IMR-90 (cell line): ENCODE measurements at places on chromosomes 2 and 18.
A peak's percentile ranks its signal among the peaks of the same experiment; 100 is the strongest.

DNA sequence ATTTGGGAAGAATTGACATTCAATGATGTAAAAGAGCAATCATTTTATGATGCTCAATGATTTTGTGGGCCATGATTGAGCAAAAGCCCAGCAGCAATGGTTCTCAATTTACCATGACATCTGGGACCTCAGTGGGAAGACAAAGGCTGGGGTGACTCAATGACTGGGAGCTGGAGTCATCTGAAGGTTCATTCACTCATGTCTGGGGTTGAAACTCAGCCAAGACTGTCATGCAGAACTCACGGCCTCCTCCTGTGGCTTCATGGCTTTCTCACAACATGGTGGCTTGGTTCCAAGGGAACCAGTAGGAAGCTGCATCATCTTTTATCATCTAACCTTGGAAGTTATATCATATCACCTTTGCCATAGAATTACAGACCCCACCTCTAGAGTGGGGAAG, 45.1 kb upstream of the CD226 start:
- peak; percentile 78 for DNase-seq

DNA sequence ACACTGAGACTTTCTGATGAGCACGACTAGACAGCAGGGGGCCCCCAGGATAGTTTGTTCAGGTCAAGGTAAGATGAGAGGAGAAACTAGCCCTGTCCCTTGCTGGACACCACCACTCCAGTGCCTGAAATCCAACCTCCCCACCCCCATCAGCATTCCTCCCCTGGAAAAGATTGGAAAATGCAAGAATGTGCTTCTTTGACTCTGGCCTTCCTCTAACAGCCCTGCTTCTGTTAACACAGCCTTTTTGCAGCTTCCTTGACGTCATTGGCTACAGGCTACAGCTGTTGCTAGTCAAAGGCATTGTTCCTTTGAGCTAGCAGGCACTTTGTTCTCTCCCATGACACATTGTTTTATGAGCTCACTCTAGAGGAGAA, 20.1 kb upstream of the LTBP1 start:
- peak; percentile 93 for DNase-seq

- DNase-seq, result peak; percentile 25
These were observed 36.7 kb downstream of the TMEM37 start for GRCh38 chr2:119468154-119468955.

DNA sequence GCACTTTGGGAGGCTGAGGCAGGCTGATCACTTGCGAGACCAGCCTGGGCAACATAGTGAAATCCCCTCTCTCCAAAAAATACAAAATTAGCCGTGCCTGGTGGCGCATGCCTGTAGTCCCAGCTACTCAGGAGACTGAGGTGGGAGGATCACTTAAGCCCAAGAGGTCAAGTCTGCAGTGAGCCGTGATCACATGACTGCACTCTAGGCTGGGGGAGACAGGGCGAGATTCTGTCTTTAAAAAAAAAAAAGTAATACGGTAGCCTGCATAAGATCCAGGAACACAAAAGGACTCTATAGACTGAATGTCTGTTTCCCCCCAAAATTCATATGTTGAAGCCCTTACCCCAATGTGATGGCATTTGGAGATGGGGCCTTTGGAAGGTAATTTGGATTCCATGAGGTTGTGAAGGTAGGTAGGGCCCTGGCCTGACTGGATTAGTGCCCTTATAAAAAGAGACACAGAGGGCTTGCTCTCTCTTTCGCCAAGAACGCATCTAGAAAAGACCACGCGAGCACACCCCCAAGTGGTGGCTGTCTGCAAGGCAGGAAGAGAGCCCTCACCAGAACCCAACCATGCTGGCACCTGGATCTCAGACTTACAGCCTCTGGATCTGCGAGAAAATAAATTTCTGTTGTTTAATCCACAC, 17.0 kb downstream of the MBOAT2 start:
- no peak for DNase-seq

DNA sequence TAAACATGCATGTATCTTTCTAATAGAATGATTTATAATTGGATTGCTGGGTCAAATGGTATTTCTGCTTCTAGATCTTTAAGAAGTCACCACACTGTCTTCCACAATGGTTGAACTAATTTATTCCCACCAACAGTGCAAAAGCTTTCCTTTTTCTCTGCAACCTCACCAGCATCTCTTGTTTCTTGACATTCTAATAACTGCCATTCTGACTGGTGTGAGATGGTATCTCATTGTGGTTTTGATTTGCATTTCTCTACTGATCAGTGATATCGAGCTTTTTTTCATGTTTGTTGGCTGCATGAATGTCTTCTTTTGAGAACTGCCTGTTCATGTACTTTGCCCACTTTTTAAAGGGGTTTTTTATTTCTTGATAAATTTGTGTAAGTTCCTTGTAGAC, 182.5 kb downstream of the ANKRD44 start:
- DNase-seq, result no peak

- DNase-seq, result no peak
These were observed 84.9 kb downstream of the MALT1 start for GRCh38 chr18:58756148-58756547.

- DNase-seq, result no peak
These were observed 113.1 kb upstream of the SRD5A2 start for GRCh38 chr2:31693882-31694281.

DNA sequence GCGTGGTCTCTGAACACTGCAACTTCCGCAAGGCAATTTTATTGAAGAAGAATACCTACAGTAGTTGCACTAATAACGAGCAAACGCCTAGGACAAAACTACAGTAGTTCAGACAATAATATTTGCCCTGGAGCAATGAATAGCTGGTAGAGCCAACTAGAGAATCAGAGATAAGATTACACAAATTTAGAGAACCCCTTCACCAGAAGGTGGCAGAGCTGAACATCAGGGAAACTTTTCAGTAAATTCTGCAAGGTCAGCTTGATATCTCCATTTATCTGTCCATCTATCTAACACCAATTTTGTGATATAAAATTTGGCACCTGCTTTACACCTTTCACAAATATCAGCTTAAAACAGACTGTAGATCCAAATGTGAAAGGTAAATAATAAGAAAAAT, 43.8 kb downstream of the CDH19 start:
- DNase-seq, result no peak

DNA sequence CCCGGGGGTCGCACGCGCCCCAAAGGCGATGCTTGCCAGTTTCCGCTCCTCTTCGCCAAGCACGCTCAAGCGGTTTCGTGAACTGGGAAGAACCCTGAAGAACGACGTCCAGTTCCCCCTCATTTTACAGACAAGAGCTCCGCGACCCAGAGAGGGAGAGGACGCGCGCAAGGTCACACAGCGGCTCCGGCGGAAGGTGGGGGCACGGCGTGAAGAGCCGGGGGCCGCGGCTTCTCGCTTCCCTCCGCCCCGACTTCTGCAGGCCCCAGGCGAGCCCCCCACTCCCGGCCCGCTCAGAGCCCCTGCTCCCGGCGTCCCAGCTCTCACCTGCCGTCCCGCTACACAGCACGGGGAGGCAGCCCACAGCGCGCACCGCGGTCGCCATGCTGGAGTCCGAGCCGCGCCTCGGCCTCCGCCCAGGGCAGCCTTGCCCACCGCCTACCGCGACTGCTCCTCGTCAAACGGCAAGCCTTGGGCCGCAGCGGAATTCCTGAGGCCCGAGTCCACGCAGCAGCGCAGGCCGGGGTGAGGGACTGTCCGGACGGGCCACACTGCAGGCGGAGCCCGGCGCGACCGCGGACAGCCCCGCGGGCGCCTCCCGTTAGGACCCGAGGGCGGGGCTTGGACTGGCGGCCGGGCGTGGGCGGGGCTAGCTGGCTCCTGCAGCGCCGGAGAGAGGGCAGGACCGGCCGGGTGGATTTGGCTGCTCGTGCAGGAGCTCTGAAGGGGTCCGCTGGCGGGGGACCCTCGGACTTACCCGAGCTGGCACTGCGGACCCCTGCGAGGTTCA, at the start of gene MRPS5:
TSS of gene MRPS5 (minus strand) at position 402 of the 790 bp plus-strand sequence. CDS start at position 385, 17 bp downstream.
- peak; percentile 50 for DNase-seq

- peak; percentile 52 for DNase-seq
These were observed 53.1 kb downstream of the RHBDD1 start for GRCh38 chr2:226888971-226889370.

- DNase-seq, result no peak
These were observed 21.5 kb upstream of the GNAL start for GRCh38 chr18:11667578-11667977.
